Bronchial epithelial cell (primary cell): ENCODE measurements at places on chromosomes 13 and 19.

GRCh38 chr13:24263632-24264031 is 45.7 kb upstream of the C1QTNF9 start:
- DNase-seq = no peak

DNA sequence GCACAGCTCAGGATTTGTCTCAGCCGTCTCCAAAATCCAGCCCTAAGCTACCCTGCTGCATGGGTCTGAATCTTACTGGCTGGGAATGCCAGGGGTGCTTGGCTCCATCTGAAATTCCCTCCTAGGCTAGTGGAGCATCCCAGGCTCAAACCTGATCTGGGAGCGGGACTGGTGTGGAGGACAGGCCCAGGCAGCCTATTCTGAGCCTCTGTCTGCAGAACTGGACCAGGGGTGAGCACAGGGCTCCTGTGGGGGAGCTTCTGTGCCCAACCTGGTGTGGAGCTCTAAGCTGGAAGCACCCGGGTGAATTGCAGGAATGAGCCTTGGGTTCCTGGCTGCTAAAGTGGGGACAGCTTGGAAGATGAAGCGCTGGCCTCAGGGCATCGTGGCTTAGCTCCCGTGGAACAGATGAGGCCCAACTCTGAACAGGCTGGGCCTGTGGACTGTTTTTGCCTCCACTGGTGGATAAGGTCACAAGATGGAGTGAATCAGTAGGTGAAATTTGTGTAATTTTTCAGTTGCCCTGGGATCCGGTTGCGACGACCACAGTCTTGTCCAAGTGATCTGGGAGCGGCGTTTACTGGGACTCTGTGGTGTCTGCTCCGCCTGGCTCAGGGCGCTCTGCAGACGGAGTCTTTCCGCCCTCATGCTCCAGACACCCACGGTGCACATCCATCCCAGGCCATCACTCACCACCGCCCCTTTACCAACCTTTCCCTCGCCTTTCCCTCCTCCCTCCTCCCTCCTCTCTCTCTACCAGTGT is 79.5 kb downstream of the TEX29 start:
- no peak for DNase-seq

DNA sequence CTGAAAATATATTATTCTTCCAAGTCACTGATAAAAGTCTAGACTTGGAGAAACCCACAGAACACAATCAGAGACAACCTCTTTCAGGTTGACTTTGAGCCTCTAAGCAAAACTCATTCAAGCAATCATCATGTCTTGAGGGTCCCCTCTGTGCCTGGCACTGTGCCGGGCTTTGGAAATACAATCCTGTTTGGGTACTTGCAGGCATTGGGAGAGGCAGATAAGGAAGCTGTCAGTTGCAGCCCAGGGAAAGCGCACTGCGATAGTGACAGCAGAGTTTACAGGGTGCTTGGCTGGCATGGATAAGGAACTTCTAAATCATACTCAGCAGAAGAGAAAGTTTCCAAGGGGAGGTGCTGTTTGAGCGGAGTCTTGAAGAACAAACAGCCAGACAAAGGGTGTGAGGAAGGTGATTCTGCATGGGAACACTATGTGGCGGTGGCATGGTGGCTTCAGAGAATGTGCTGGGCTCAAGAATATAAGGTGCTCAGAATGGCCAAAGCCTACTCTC is 9.1 kb downstream of the SERP2 start:
- no peak for DNase-seq

DNA sequence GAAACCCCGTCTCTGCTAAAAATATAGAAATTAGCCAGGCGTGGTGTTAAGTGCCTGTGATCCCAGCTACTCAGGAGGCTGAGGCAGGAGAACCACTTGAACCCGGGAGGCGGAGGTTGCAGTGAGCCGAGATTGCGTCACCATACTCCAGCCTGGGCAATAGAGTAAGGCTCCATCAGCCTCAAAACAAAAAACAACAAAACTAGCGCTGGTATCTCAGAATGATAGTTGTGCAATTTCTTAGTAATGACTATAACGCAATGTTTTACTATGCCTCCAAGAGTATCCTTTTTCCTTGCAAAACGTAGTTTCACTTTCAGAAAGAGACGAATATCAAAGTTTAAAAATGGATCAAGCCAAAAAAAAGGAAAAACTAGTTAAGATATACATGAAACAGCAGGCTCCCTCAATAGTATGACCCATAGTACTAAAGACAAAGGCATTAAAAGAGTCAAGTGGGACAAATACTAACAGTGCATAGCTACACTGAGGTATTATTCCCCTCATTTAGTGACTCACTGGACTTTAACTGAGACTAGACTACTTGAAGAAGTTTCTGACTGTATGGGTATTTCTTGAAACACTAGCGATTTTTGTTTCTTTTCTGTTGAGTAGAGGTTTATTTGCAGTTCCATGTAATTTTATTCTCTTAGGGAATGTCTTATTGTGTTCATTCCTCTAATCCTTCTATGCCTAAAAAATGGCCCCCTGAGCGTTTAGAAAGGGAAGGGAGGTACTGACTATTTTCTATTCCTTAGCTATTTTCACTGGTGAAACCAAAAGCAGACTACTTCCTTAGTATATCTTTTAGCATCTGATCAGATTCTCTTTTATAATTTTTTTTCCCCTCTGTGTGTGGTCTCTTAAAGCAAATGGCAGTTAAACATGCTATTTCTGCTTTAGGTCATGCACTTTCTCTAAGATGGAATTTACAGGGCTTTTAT is 10.4 kb upstream of the ITM2B start:
- DNase-seq = peak; percentile 72

DNA sequence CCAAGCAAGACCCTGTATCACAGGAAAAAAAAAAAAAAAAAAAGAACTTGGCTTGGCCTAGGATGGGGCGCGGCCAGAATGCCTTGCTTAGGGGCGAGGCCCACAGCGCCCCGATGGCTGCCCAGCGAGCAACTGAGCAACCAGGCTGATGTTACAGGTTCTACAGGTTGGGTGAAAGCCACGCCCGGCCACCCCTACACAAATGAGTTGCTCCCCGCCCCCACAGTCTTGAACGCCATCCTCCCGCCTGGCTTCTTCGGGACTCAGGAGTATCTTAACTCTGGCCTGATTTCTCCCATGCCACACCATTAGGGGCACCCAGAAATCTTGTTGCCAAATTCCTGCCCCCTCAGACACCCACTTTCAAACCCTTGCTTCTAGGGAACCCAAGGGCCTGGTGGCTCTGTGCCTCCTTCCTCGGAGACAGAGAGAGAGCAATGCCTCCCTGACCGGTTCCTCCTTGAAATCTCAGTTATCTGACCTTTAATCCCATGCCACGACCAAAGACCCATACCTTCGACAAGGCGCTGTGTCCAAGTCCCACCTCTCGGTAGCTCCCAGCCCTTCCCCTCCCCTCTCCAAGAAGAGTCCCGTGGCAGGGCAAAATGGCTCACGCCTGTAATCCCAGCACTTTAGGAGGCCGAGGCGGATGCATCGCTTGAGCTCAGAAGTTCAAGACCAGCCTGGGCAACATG is 1.1 kb upstream of the CBLC start:
- peak; percentile 96 for DNase-seq

DNA sequence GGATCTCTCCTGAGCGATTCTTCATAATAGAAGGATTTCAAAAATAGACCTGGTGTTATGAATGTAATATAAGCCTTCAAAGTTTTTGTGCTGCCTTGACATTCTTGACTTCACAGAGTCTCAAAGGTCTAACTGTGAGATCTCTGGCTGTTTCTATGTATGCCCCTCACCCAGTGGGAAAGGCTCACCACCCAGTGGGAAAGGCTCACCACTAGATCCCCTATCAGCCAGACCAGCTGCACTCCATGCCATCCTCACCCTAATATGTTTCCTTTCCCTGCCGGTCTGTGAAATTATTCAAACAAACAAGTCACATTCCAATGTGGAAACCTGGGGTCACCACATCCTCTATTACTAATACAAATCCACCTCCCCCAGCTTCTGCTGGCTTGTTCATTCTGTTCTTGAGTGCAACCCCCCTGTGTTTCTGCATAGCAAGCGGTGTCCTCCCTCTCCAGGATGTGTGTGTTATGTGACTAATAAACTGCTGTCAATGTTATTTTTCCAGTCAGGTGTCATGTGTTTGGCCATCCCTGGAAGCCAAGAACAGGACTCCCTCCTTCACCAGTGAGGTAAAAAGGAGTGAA is 13.8 kb upstream of the SLITRK1 start:
- peak; percentile 84 for DNase-seq
